ENCODE measurements at places on chromosomes 7 and 10.

- DNase-seq, result no peak
Measured at GRCh38 chr7:95598511-95598910, 2.2 kb upstream of the PDK4 start.

DNA sequence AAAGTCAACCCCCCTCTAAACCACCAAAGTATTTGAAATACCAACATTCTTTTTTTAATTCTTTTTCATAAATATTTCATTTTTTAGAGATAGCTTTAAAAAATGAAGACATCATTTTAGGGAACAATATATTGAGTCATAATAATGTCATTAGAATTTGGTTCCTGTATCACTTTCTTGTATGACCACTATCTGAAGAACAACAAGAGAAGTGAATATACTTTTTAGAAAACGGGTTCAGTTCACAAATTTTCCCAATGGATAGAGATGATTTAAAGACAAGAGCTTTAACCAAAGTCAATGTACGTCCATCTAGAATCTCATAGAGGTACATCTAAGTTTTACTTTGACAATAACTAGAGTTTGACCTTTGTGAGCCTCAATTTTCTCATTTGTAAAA is 48.2 kb downstream of the CUBN start:
- no peak for DNase-seq

DNA sequence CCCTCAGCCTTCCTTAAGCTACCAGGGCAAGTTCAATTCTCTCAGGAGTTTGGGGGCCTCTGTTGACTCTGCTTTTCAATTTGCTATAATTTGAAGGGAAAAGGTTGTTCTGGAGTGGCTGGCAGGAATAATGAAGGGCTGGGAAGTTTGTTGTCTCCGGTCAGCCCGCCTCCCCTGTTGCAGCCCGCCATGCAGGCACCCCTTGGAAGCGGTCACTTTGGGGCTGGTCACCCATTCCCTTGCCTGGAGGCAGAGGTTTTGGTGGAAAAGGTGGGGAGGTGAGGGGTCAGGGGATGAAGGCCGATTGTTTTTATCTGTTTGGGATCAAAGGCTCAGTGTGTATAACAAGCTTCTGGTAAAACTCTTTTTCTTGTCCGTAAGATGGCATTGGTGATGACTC is 79.1 kb downstream of the GRK5 start:
- no peak for DNase-seq

- DNase-seq, result no peak
Measured at GRCh38 chr7:137960020-137960419, 41.9 kb downstream of the CREB3L2 start.

- DNase-seq, result no peak
Measured at GRCh38 chr10:11759347-11759746, 17.2 kb downstream of the ECHDC3 start.

DNA sequence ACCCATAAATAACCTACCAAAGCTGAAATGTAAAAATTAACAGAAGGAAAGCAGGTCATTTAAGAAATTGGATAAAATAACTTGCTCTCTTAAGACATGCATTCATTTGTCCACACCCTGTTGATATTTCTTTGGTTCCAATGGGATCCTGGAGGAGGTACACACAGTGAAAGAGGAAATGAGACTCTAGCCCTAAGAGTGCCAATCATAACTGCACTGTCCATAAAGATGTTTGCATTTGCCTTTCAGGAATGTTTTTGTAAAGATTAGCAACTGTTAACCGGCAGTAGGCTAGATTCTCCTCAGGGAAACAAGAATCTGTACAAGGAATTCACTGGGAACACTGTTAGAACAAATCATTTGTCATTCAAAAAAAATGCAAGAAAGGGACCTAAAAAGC is 61.0 kb downstream of the MEOX2 start:
- no peak for DNase-seq

DNA sequence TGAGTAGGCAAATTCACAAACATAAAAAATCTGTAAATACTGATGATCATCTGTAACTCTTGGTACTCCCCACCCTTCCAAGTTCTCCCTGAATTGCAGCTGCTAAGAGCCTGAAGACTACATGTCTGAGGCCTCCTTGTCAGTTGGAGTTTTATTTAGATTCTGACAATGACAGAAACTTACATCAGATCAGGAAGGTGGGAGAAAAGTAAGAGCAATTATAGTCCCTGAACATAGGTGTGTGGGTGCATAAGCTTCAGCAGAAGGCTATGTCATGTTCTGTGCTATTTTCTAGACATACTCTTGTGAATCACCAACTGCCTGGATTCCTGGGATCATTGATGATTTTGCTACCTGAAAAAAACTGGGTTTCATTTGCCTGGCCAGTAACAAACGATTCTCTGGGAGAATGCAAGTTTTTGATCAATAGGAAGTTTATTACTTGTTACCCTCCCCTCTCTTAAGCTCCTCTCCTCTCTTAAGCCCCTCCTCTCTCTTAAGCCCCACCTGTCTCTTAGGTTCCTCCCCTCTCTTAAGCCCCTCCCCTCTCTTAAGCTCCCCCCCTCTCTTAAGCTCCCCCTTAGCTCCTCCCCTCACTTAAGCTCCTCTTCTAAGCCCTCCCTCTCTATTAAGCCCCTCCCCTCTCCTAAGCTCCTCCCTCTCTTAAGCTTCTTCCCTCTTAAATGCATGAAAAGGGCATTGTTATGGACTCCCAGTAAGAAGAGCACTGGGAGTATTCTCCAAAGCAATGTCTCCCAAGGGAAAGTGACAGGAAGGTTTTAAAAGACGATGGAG is 1183.4 kb upstream of the AUTS2 start:
- no peak for DNase-seq

- DNase-seq, result peak; percentile 67
Measured at GRCh38 chr10:67779465-67780203, 58.4 kb downstream of the DNAJC12 start.

- no peak for DNase-seq
Measured at GRCh38 chr10:129756912-129757901, 206.9 kb downstream of the EBF3 start.

DNA sequence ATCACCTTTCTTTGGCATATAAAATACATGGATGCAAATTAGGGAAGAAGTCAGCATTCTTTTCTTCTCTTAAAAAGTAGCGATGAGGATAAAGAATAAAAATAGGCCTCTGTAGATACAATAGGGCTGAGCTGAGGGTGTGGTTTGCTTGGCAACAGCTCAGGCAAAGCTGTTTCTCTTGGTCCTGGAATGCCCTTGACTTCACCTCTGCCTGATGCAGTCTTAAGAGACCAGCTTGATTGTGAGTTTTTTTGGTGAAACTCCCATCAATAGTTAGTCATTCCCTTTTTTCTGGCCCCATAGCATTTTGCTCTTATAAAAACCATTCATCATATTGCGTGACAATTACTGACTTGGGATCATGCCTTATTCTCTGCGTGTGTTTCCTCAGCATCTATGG is 42.1 kb upstream of the MKLN1 start:
- DNase-seq, result no peak

GRCh38 chr10:128345353-128345752 is 219.1 kb upstream of the MKI67 start:
- DNase-seq, result no peak

DNA sequence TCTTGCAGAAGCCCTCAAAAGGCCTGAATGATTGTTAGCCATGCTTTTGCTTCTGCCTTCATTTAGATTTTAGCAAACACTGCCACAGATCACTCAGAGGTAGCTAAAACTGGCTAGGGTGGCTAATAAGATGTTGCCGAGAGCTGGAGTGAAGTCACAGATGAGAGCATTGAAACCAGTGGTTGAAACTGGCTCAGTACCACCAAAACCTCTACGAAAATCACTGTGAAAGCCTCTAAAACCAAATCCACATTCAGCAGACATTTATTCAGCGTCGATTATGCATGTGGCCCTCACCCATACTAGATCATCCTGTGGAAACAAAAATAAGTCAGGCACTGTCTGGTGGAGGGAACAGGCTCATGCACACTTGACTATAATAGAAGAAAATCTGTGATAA is 50.8 kb downstream of the PIK3CG start:
- DNase-seq, result no peak

DNA sequence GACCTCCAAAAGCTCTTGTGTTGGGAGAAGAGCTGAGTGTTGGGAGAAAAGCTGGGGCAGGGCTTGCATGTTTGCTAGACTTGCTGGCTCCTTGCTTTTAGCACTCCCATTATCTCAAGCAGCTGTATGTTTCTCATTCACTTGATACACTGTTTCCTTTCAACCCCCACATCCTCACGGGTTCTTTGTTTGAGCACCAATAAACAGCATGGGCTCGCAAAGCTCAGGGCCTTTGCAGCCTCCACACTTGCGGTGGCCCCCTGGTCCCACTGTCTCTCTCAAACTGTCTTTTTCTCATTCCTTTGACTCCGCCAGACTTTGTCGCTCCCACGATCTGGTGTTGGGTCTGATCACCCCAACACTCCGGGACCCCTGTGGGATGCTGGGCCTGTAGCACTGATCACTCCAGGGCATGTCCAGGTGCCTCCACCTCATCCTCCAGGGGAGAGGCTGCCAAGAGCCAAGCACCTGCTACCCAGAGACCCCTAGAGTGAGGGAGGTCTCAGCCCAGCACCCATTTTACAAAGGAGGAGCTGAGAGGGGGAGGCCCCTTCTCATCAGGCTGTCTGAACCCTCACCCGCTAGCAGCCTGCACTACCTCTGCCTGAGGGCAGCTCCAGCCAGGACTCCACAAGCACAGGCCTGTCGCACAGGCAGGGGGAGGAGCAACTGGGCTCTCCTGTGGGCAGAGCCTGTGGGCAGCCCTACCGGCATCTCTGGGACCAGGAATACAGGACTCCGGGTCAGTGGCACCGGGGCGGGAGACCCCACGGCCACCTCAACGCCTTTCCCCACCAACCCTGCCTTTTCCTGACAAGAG is 49.1 kb upstream of the MSMB start:
- DNase-seq, result no peak

- DNase-seq, result no peak
Measured at GRCh38 chr7:66277492-66277891, 72.4 kb downstream of the TPST1 start.

GRCh38 chr10:77555591-77556212 is 81.9 kb downstream of the KCNMA1 start:
- DNase-seq, result no peak

GRCh38 chr10:118277871-118278270 is 64.3 kb downstream of the FAM204A start:
- no peak for DNase-seq

DNA sequence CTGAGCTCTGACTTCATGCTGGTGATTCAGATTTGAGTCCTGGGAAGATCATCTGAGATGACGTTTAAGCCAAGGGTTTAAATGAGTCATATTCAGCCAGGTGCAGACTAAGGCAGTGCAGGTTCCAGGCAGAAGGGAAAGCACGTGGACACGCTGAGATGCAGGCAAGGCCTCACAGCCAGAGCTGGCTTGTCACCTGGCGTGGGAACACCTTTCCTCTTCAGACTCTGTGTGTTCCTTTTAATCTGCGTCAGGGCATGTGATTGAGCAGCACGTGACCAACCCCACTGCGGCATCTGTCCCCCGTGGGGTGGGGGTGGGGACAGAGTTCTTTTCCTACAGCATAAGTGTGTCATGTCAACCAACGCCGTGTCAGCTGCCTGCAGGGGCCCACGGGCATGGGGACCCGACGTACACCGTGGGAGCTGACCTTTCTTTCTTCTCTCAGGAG is 10.7 kb upstream of the IDI2 start:
- DNase-seq, result no peak

- no peak for DNase-seq
Measured at GRCh38 chr7:22195397-22196172, 161.4 kb downstream of the RAPGEF5 start.

- DNase-seq, result no peak
Measured at GRCh38 chr7:154576604-154577003, 426.3 kb downstream of the PAXIP1 start.

DNA sequence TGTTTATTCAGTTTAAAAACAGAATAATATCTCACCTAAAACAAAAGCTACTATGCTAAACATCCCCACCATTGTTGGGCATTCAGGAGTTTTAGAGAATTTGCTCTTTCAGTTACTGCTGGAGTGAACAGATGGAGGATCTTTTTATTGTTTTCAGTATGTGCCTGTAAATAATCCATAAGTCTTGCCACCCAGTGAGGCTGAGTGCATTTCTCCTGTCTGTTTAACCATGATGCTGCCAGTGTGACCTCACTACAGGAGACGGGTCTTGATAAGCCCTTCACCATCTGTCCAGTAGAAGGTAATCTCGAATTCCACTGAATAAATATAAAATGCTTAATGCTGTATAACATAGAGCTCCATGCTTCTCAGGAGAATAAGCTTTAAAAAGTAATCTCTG is 430.9 kb downstream of the POM121L12 start:
- DNase-seq, result no peak

DNA sequence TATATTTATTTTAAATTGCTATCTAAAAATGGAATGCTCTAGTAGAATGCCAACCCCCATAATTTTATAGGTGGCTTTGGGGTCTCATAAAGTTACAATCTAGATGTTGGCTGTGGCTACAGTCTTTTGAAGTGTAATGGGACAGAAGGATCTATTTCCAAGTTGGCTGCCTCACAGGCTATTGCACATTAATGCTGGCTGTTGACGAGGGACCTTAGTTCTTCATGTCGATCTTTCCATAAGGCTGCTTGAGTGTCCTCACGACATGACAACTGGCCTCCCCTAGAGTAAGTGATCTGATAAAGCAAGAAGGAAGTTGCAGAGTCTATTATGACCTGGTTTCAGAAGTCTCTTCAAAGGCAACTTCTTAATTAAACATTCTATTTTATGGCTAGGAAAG is 36.3 kb downstream of the WDR11 start:
- DNase-seq, result no peak

DNA sequence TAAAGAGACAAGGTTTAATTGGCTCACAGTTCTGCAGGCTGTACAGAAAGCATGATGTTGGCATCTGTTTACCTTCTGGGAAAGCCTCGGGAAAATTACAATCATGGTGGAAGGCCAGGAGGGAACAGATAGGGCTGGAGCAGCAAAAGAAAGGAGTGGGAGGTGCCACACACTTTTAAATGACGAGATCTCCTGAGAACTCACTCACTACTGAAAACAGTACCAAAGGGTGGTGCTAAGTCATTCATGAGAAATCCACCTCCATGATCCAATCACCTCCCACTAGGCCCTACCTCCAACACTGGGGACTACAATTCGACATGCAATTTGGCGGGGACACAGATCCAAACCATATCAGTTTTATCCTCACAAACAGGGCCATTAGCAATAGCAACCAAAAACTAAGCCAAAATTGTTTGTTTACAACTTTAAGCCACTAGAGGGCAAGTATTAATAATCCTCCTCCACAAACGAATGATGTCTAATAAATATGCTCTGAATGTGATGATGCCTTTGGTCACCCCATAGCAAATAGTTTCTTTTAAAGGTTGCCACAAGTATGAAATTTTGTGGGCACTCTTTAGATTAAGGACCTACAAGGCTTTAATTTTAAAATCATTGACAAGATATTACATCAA is 129.2 kb upstream of the NRBF2 start:
- DNase-seq, result no peak

- no peak for DNase-seq
Measured at GRCh38 chr7:26417911-26418413, 126.3 kb downstream of the SNX10 start.

DNA sequence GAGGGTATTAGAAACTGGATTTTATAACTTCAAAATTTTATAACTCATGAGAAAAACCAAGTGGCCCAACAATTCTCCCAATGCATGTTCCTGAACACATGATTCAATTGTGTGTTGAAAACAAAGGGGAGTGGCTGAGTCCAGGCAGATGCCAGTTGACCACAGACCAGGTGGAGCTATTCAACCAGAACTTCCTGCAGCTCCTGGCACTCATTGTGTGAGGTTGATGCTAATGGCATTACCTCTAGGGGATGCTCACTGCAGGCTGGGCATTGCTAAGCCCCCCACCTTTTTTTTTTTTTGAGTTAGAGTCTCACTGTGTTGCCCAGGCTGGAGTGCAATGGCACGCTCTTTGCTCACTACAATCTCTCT is 20.3 kb downstream of the MYOF start:
- DNase-seq, result no peak
